ENCODE measurements at places on chromosomes 3 and 15.
A peak's percentile ranks its signal among the peaks of the same experiment; 100 is the strongest.

DNA sequence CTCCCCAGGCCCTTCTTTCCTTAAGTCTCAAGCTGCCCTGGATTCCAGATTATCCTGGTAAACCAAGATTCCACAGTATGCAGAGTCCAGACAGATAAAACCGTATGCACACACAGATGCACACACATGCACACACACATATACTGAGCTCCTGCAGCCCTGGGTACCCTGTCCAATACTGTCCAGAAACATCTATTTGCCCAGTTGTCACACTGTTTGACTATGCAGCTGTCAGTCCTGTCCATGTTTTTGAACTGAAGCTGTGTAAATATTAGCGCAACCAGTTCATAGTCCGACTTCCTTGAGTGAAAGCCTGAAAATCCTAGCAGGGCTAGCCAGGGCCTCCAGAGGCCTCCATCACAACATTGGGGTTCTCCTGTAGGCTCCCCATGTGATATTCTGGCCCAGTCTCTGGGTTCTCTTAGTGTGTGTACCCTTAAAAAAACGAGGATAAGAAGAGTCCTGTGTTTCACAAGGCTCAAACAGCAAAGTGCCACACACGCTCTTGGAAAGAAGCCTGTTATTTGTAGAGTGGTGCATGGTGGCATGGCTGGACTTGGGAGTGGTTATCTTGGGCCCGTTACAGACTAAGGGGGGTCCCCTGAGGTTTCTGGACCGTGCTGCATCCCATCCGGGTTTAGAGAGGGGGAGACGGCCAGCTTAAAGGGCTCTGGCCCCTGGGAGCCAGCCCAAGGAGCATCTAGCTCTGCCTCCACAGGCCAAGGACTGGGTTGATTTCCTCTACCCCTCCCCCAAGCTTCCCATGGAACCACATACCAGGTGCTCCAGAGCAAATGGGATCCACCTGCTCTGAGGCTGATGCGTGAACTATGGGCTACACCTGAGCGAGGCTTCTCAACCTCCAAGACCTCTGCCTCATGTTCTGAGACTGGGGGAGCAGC, 108.3 kb downstream of the IQSEC1 start:
- DNase-seq = no peak

- DNase-seq = no peak
Observed at GRCh38 chr3:150203273-150203672, 204.8 kb upstream of the TSC22D2 start.

DNA sequence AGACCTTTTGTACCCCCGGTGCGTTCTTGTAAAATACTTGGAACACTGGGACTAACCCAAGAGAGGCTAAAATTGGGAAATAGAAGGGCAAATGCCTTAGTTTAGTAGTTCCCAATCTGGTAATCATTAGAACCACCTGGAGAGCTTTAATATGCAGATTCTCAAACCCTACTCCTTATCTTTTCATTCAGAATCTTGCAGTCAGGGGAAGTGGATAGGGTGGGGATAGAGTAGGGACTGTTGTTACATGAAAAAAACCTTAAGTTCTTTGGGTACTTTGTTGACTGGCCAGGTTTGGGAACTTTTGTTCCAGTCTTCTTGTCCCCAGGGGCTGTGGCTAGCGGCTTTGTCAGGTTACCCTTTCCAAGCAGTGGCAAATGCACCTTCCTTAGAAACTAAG, 15.9 kb downstream of the MAPKBP1 start:
- DNase-seq = no peak

DNA sequence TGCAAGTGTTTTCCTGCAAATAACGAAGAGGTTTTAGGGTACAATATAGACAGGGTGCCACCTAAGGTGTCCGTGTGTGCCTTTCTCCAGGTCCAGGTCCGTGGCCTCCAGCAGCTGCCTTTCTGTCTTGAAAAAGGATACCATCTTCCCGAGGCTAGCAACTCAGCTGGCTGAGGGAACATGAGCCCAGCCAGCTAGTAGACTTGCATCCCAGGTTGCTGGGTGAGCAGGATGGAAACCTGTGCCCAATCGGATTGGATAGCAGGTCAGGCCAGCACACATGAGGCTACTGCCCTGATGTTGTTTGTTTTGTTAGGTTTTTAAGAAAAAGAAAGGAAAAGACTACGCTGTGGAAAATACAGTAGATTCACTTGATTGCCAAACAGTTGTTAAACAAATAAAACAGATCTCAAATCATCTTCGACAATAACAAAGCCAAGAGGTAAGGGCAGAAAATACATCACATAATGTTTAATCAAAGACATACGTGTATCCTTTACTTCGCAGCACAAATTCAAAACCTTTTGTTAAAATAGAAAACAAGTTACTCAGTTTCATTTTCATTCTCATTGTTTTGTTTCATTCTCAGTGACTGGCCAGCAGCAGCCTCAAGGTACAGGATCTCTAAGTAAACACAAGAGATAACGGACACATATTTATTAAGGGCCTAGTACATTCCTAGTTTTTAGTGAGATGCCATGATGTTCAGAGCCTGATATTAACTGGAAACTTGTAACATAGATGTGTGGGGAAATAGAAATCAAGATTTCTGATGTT, 661.2 kb upstream of the NR2F2 start:
- no peak for DNase-seq

DNA sequence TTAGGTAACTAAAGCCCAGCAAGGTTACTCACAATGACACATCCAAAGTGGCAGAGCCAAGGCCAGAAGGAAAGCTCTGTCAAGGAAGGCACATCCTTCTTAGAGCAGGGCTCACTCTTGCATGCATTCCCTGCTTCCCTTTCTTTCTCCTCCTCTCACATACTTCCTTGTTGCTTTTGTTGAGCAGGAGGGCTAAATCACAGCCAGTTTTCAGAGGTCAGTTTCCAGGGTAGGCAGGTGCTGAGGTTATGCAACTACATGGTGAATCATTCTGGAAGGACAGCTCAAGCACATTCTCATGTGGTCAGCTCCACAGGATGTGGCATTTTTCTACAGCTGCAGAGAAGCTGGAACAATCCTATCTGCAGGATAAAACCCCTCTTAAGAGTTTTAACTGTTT, 275.6 kb downstream of the ZNF621 start:
- peak; percentile 16 for DNase-seq

- DNase-seq = no peak
Observed at GRCh38 chr3:88230638-88231037, 80.9 kb downstream of the C3orf38 start.

DNA sequence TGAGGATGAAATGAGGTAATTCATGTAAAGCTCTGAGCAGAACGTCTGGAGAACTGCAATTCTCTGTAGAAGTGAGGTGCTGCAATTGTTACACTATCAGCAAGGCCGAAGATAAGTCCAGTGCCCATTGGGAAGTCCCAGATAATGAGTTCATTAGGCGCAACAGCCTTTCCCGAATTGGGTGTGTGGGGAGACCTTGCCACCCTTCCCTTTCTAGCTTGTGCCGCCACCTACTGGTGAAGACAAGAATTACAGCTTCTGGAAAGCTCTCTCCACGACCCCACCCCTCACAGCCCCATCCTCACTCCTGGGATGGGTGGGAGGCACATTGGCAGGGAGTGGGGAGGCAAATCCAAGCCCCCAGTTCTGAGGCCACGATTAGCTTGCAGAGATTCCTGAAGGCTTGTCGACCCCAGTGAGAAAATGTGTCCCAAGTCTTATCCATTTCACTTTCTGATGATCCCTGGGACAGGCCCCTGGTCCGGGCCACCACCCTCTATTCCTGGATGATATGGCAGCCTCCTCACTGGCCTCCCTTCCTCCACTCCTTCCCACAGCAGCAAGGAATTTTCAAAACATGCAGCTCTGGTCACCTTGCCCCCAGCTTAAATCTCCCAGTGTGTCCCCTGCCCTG, 36.4 kb downstream of the FAM3D start:
- no peak for DNase-seq

- peak; percentile 47 for DNase-seq
Observed at GRCh38 chr3:72266016-72266370, 481.0 kb upstream of the PROK2 start.

- no peak for DNase-seq
Observed at GRCh38 chr15:65095747-65096104, 19.2 kb downstream of the KBTBD13 start.

GRCh38 chr15:51368751-51369450, 27.4 kb downstream of the GLDN start:
- no peak for DNase-seq
